Activated T-cell treated with anti-CD3 and anti-CD28 coated beads for 4 hours (primary cell): ENCODE measurements at places on chromosomes 3 and 15.

- DNase-seq: no peak
Measured at GRCh38 chr15:64209680-64210334, 47.0 kb upstream of the PPIB start.

- DNase-seq: no peak
Measured at GRCh38 chr3:76834657-76835056, 205.2 kb upstream of the ROBO2 start.

DNA sequence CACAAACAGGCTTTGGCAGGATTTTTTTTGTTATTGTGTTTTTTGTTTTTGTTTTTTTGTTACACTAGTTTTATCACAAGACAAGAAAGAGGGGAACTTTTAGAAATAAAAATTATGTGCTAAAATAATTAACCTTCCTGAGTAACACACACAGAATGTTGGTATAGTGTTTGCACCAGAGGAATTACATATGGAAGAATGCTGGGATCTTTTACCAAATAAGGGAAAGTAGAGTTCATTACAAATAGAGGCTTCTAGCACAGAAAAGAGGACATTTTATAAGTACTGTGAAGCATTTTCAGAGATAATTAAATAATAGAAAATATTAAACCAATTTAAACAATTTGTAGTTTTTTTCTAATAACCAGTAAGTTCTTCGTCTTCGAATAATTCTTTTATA lies 116.0 kb downstream of the IGF1R start:
- no peak for DNase-seq

DNA sequence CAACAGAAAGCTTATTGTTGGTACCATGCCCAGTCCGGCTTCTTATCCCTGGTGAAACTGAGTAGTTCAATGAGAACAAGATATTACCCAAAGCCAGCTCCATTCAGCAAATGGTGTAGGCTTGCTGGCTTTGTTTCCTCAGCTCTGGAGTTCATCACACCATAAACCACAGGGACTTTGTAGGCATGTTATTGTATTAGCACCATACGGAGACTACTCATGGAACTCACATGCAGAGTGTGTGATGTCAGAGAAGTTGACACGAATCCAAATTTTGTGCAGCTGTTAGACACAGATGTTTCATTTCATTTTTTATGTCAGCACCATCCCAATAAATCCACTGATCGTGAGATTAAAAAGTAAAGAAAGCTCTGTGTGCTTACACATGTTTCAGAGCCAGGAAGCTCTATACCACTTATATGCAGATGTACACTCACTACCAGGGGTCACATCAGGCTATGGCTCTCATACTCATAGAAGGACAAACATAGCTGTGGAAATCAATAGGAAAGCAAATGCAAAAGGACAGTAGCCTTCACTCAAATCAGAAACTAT lies 63.4 kb upstream of the LEKR1 start:
- no peak for DNase-seq

DNA sequence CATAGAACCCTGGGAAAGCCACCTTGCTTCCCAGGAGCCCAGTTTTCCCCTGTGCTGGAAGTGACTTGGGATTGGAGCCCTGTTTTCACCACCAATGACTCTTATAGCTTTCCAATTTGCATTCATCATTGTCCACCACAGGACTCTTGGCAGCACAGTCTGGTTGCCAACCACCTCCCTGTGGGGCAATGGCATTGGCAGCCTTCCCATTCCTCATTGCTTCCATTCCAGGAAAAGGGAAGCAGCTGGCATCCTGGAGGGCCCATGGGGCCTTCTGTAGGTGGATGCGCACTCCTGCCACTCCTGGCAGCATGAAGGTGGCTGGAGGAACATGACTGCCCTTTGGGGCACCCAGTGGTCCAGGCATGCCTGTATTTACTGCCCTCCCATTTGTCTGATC lies 57.7 kb downstream of the FEM1B start:
- no peak for DNase-seq

DNA sequence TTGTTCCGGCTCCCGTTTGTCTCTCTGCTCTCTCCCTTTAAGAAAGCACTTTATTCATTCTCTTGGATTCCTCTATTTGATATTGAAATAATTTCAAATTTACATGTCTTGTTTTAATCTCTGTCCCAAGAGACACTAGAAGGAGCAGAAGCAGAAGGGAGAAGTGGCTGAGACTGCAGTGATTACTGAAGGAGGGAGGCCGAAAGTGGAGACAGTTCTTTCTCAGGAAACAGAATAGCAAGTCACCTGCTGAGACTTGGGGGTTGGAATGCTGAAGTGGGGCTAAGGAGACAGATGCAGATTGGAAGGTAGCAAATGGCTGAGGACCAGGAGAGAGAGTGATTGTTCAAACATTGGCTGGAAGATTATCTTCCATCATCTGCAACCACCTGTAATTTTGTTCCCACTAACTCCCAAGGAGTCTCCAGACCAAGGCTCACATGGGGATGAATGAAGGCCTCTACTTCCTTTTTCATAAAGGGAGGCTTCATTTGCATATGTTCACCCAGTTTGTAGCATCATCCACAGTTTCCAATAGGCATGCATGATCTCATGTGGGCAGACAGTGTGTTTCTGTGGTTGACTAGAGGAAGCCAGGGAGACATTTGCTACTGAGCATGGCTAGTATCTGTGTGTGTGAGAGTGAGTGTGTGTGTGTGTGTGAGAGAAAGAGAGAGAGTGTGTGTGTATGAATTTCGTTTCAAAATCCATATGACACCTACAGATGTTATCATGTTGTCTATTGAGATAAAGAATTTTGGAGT lies 24.0 kb downstream of the LTF start:
- no peak for DNase-seq

- DNase-seq: no peak
Measured at GRCh38 chr15:38216763-38217162, 35.9 kb upstream of the SPRED1 start.

DNA sequence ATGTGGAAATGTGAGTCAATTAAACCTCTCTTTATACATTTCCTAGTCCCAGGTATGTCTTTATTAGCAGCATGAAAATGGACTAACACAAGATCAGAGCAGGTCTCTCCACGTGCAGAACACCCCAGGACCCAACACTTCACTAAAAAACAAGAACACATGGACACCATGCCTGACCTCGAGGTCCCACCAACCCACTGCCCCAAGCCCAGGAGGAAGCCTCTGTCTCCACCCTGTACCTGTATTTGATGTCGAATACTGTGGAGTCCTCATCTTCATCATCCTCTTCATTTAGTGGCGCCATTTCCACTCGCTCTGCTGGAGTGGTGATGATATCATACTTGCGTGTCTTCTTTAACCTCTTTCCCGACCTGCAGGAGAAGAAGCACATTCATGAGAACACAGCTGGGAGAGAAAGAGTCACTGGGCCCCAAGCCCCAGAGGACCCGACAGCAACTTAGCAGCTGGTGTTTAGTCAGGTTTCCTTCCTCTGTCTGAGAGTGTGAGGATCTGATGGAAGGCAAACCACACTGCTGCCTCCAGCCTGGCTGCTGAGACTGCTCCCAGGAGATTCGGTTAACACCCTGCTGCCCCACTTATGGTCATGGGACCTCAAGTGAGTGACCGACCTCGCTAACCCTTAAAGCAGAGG lies 25.5 kb downstream of the FAM174B start:
- DNase-seq: no peak

- no peak for DNase-seq
Measured at GRCh38 chr3:175902226-175902625, 1043.1 kb downstream of the NAALADL2 start.
